ENCODE measurements at places on chromosomes 5 and 9.

- DNase-seq: no peak
Observed at GRCh38 chr9:84822589-84823233, 153.2 kb downstream of the NTRK2 start.

- no peak for DNase-seq
Observed at GRCh38 chr9:81754245-81754644, 64.9 kb upstream of the TLE1 start.

- no peak for DNase-seq
Observed at GRCh38 chr9:134375430-134376385, 49.5 kb downstream of the RXRA start.

DNA sequence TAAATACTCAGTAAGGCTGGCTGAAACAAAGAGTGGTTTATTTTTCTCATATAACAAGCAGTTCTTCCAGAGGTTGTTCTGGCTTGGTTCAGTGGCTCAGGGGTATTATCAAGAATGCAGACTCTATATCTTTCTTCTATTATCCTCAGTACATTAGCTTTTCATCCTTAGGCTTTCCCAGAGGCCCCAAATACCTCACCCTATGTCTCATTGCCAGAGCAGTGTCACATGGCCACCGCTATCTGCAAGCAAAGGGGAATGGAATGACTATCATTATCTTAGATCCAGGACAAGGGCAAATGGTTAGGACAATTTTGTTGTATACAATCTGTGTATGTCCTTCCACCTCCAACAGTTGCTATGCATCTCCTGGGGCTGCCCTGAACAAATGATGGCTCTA is 69.0 kb upstream of the SNX2 start:
- no peak for DNase-seq

- DNase-seq: no peak
Observed at GRCh38 chr5:125038477-125038876, 292.0 kb upstream of the ZNF608 start.

Measured in retinal pigment epithelial cell (primary cell).